ENCODE measurements at places on chromosomes 1 and 21. TPM values are rescaled to one million over a fixed set of nuclear protein-coding genes. Genes with fewer than 3 reads are reported as not detected.

GRCh38 chr1:234589064-234589800 is 20.7 kb downstream of the IRF2BP2 start:
- H3K27ac ChIP-seq = no peak overlapping the region
- H3K4me1 ChIP-seq = no peaks in the 10 kb centered on the region
- H3K27me3 ChIP-seq = no peaks in the 10 kb centered on the region

GRCh38 chr1:37793773-37794371 is at the start of gene MANEAL:
Gene MANEAL, plus strand, starts transcription at chr1:37793847. Its CDS starts 336 bp downstream, at chr1:37794183.
- no peak within 1 kb of the TSS for H3K27ac ChIP-seq
- H3K4me1 ChIP-seq = no peaks in the 10 kb centered on the region
- H3K36me3 ChIP-seq = no peaks in the 10 kb centered on the region
- DNase-seq = peak; percentile 56

- H3K27ac ChIP-seq = no peak overlapping the region
- H3K4me1 ChIP-seq = no peaks in the 10 kb centered on the region
- no peak overlapping the region for H3K4me3 ChIP-seq
- H3K27me3 ChIP-seq = no peaks in the 10 kb centered on the region
These were observed 82.3 kb downstream of the CLIC4 start for GRCh38 chr1:24827379-24828135.

GRCh38 chr1:245772325-245772724 is 617.5 kb downstream of the KIF26B start:
- H3K27me3 ChIP-seq = no peaks in the 10 kb centered on the region
- H3K36me3 ChIP-seq = no peaks in the 10 kb centered on the region
- no peaks in the 10 kb centered on the region for H3K4me1 ChIP-seq
- no peak for DNase-seq
- no peak overlapping the region for H3K27ac ChIP-seq

- peaks cover 2% of the 10 kb centered on the region for H3K36me3 ChIP-seq
- no peaks in the 10 kb centered on the region for H3K27me3 ChIP-seq
- no peak overlapping the region for H3K27ac ChIP-seq
- peaks cover 3% of the 10 kb centered on the region for H3K4me1 ChIP-seq
- H3K4me3 ChIP-seq = no peak overlapping the region
- DNase-seq = no peak
These were observed 11.1 kb downstream of the FAAH start for GRCh38 chr1:46405197-46405555.

DNA sequence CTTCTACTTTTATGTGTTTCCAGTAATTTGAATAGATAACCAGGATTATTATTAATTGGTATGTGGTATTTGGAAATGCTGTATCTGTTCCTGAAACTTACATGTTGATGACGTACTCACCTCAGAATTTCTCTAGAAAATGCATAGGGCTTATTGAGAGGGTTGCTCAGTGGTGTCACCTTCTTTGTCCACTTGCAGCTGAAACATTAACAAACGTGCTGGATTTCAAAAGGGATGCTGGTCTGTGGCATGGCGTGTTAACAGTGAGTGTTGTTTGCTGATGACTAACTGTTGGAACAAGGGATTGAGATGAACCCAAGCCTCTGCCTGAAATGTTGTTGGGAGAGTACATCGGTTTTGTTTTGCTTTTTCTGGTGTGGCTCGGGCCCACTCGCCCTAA is 67.9 kb downstream of the S100B start:
- H3K4me1 ChIP-seq = no peaks in the 10 kb centered on the region
- H3K4me3 ChIP-seq = no peak overlapping the region

DNA sequence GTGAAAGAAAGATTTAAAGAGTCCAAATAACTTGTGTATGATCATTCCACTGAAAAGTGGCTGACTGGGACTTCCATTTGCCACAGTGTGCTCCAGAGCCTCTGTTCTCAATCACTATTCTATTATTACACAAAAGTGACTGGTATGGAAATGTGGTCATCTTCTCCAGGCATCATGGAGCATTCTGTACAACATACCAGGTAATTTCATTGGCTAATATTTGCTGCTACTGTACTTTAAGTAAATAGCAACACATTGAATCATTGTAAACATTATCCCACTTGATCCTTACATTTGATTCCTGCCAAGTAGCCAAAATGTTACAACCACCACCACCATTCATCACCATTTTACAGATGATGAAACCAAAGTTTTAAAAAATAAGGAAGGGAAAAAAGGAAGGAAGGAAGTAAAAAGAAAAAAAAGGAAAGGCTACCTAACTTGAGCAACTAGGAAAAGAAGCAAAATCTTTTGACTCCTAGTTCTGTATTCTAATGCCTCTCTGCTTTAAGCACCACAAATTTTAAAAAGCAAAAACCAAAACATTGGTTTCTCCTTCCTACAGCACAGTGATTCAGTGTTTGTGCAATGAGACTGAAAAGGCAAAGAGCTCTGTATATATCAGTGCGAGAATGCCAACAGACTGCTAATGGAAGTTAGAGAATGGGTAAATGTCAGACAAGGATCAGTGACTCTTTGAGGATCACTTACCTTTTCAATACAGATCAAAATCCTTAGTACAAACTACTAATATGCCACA is 361.4 kb upstream of the PTBP2 start:
- H3K4me3 ChIP-seq = no peak overlapping the region
- H3K4me1 ChIP-seq = no peaks in the 10 kb centered on the region
- no peaks in the 10 kb centered on the region for H3K27me3 ChIP-seq
- H3K27ac ChIP-seq = no peak overlapping the region
- no peaks in the 10 kb centered on the region for H3K36me3 ChIP-seq

DNA sequence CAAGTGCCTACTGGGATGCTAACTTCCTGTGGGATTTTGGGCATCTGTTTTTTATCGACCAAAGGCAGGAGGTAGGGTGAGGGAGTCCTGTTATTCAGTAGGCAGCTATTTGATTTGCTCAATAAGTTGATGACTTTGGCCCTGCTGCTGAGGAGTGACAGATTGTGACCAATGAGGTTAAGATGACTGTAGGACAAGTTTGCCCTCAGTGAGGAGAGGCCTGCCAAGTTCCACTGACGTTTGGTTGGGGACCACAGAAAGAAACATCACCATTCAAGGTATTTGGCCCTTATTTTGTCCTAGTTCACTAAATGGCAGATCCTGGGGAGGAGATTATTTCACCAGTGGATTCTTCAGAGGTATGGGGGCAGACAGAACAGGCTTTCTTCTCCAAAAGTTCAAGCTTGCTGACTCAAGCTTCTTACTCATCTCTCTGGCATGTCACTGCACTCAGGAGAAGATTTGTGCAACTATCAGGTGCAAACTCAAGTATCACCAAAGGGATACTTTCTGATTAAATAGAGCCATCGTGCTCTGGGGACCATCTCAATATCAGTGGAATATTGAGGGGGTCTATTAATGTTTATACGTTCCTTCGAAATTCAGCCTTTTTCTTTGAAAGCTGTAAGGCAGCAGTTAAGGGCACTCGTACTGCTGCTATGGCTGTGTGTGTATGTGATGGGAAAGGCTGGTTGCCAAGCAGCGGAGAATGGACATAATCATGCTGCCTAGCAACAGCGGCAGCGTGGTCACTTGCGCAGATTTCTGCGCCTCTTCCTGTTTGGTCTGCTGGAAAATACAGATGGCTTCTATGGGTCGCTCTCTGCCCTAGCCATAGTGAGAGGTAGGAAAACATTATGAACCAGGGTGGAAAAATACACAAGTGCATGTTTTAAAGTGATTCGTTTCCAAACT is 78.7 kb downstream of the PBX1 start:
- DNase-seq = no peak
- H3K27me3 ChIP-seq = no peaks in the 10 kb centered on the region
- H3K36me3 ChIP-seq = peaks cover 34% of the 10 kb centered on the region
- H3K4me3 ChIP-seq = no peak overlapping the region
- H3K4me1 ChIP-seq = peaks cover 17% of the 10 kb centered on the region

DNA sequence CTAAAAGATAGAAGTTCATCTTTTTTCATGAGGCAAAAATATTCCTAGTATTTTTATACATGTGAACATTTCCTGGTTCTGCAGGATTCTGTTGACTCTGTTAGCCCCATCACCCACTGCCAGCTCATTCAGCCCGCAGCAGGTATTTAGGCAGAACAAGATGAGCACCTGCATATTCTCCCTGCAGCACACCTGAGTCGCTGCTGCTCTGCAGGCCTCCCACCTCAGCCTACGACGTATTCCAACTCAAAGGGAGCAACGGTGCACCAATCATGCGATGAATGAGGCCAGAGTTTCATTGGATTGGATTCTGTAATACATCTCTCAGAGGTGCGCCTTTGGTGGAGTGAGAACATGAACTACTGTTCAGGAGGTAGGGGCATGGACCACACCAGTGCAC is 87.6 kb downstream of the CNIH3 start:
- H3K27ac ChIP-seq = no peak overlapping the region
- no peaks in the 10 kb centered on the region for H3K36me3 ChIP-seq
- no peaks in the 10 kb centered on the region for H3K27me3 ChIP-seq
- no peak for DNase-seq
- no peak overlapping the region for H3K4me3 ChIP-seq

DNA sequence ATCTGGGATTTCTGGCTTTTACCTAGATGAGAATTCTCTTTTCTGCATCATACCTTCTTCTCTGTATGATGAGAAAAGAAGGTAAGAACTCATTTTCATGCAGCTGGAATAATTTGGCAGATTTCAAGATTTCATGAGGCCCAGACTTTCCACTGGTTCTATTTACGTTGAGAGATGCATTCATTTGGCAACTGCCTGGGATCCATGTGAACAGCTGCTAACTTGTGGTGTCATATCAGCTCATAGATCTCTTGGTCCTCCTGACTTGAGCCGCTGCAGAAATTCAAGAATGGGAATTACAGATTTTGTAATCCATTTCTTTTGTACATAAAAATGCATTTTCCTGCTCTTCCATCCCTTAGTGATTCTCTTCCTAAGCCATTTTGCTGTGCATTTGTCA is 17.1 kb upstream of the C1orf87 start:
- no peaks in the 10 kb centered on the region for H3K27me3 ChIP-seq
- H3K4me3 ChIP-seq = no peak overlapping the region
- no peaks in the 10 kb centered on the region for H3K4me1 ChIP-seq
- no peak for DNase-seq
- no peaks in the 10 kb centered on the region for H3K36me3 ChIP-seq

- no peaks in the 10 kb centered on the region for H3K4me1 ChIP-seq
- no peak for DNase-seq
- H3K27ac ChIP-seq = no peak overlapping the region
- H3K27me3 ChIP-seq = no peaks in the 10 kb centered on the region
- no peak overlapping the region for H3K4me3 ChIP-seq
These were observed 31.9 kb upstream of the SGIP1 start for GRCh38 chr1:66502086-66502485.

DNA sequence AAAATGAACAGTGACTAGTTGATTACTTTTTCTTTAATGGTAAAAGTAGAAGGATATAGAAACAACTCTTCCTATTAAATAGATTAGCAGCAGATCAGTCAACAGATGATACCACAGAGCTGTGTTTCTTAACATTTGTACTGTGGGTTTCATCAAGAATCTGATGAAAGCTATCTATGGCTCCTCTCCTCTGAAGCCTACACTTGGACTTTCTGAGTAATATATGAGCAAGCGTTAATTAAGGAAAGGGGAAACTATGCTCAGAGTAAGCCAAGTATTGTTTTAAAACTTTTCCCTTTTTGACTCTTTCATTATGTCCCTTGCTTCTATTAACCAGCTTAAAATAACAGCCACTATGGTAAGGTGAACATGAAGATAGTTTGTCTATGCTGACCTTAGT is 10.8 kb downstream of the ARID4B start:
- H3K4me1 ChIP-seq = no peaks in the 10 kb centered on the region
- H3K27me3 ChIP-seq = no peaks in the 10 kb centered on the region

- no peak overlapping the region for H3K27ac ChIP-seq
- H3K4me3 ChIP-seq = no peak overlapping the region
- H3K36me3 ChIP-seq = peaks cover 16% of the 10 kb centered on the region
- no peaks in the 10 kb centered on the region for H3K27me3 ChIP-seq
- no peaks in the 10 kb centered on the region for H3K4me1 ChIP-seq
These were observed 102.1 kb downstream of the NRDC start for GRCh38 chr1:51776408-51776807.

DNA sequence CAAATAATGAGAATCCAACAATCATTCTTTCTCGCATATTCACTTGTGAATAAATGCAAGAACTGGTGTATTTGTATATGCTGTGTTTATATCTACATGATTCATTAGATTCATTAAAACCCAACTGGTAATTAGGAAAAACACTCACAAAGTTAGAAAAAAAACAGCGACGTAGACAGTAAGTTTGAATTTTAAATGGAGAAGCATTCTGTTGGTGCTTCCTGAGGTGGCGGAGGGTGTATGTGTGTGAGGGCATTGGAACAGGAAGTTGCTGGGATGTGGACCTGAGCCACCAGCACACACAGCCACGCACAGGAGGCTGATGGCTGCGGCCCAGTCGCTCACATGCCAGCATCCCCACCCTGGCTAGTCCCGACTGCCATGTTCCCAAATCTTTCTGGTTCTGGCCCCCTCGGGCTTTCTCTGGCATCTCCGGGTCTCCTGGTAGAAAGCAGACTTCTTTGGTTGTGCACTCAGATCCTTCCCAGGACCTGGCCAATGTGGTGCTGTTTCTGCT is 121.6 kb upstream of the IRF2BP2 start:
- peaks cover 4% of the 10 kb centered on the region for H3K4me1 ChIP-seq
- no peak for DNase-seq

- no peak overlapping the region for H3K27ac ChIP-seq
- H3K4me1 ChIP-seq = no peaks in the 10 kb centered on the region
- H3K27me3 ChIP-seq = no peaks in the 10 kb centered on the region
These were observed 172.4 kb downstream of the CACNA1E start for GRCh38 chr1:181655756-181656155.

GRCh38 chr1:182217071-182217470 is 155.6 kb upstream of the ZNF648 start:
- DNase-seq = no peak
- H3K4me1 ChIP-seq = no peaks in the 10 kb centered on the region
- no peaks in the 10 kb centered on the region for H3K27me3 ChIP-seq
- peaks cover 4% of the 10 kb centered on the region for H3K36me3 ChIP-seq

DNA sequence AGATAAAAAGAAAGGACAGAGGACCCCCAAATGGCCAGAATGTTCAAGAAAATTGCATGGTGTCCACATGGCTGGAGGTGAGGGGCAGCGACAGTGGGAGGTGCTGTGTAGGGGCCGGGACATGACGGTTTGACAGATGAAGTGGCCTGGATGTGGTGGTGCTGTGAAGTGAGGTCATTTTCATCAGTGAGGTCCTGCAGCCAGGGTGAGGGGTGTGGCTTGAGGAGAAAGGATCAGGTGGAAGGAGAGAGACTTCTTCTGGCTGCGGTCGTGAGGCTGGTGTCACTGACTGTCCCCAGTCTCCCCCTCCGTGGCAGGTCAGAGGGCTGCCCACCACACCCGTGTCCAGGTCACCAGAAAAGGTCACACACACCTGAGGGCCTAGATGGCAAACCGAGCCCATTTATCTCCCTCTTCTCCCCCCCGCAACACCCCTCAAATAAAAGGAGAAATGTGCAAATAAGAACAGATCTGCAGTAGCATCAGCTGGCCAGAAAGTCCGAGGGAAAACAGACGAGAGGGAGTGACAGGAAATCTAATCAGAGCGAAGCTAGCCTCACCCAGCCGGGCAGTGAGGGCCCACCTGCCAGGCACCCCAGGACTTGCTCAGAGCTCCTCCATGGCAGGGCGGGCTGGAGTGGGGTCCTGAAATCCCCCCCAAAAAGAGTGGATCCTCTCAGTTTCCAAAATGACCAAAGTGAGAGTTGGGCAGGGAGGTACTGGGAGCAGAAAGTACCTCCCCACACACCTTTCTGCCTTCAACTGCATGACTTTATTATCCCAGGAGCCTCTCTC is 148.5 kb upstream of the EDN2 start:
- no peaks in the 10 kb centered on the region for H3K4me1 ChIP-seq
- DNase-seq = no peak
- no peaks in the 10 kb centered on the region for H3K36me3 ChIP-seq
- H3K27ac ChIP-seq = no peak overlapping the region
- no peak overlapping the region for H3K4me3 ChIP-seq

GRCh38 chr1:36691374-36691773 is 208.7 kb upstream of the CSF3R start:
- H3K27me3 ChIP-seq = no peaks in the 10 kb centered on the region
- H3K27ac ChIP-seq = no peak overlapping the region

Gene CNIH3
- 4.2 TPM for total RNA-seq

Gene DNMT3L
- 0.70 TPM for total RNA-seq

Gene MRAP
- total RNA-seq = not detected

Gene ABCG1
- total RNA-seq = 0.83 TPM
